Hepatocyte (in vitro differentiated cells): ENCODE measurements at places on chromosomes 2 and 18. TPM values are rescaled to one million over a fixed set of nuclear protein-coding genes. Genes with fewer than 3 reads are reported as not detected.

- H3K4me3 ChIP-seq, result no peak overlapping the region
- no peak for DNase-seq
- no peaks in the 10 kb centered on the region for H3K27me3 ChIP-seq
- H3K4me1 ChIP-seq, result no peaks in the 10 kb centered on the region
- no peak overlapping the region for H3K27ac ChIP-seq
These were observed 124.1 kb upstream of the FIGN start for GRCh38 chr2:163859951-163860350.

GRCh38 chr2:168136392-168136977, 110.9 kb downstream of the STK39 start:
- H3K27me3 ChIP-seq, result no peaks in the 10 kb centered on the region
- DNase-seq, result no peak
- no peaks in the 10 kb centered on the region for H3K36me3 ChIP-seq
- H3K4me3 ChIP-seq, result no peak overlapping the region

DNA sequence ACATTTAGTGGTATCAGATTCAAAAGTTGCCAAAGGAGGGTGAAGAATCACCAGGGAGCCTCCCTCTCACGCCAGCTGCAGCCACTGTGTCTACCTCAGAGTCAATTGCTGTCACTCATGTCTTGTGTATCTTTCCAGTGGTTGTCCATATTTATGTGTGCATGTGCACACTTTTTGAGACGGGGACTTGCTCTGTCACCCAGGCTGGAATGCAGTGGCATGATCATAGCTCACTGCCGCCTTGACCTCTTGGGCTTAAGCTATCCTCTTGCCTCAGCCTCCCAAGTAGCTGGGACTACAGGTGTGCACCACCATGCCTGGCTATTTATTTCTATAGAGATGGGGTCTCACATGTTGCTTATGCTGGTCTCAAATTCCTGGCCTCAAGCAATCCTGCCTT, 4.0 kb downstream of the MOCOS start:
- H3K4me1 ChIP-seq, result peaks cover 5% of the 10 kb centered on the region
- no peak for DNase-seq
- no peaks in the 10 kb centered on the region for H3K36me3 ChIP-seq
- no peaks in the 10 kb centered on the region for H3K27me3 ChIP-seq
- no peak overlapping the region for H3K27ac ChIP-seq

The KCNG3 gene
- 0.28 and 0.57 TPM in 2 replicates for total RNA-seq

DNA sequence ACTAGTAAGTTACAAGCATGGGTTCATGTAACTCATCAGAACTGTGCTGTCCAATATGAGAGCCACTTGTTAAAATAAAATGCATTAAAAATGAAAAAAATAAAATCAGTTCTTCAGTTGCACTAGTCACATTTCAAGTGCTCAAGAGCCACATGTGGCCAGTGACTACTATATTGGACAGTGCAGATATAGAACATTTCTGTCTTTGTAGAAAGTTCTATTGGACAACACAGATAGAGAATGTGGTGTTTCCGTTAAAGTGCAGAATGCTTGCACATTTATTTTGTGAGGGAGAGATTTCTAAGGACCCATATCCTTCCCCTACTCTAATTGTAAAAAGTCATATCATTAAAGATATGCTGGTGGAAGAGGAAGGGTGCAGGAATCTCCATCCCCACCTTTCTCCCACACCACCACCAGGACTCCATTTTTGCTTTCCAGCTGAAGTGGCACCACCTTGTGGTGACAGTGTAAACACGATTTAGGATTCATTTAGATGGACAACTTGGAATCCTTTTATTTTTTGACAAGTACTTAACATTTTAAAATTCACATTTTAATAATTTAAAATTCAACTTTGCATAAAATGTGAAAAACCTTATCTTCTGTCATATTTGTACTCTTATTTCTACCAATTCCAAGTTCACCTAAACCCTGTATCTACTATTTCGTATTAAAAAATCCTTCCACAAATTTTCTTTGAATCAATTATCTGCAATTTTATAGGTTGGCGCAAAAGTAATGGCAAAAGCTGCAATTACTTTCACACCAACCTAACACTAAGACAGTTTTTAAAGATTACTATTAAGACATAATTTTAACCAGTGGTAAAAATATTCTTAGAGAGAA, 9.4 kb upstream of the CD302 start:
- no peak overlapping the region for H3K27ac ChIP-seq
- no peaks in the 10 kb centered on the region for H3K27me3 ChIP-seq
- no peak overlapping the region for H3K4me3 ChIP-seq
- no peaks in the 10 kb centered on the region for H3K36me3 ChIP-seq
- DNase-seq, result peak; percentile 57

- peak overlapping the region; percentile 57 for H3K27ac ChIP-seq
- no peaks in the 10 kb centered on the region for H3K36me3 ChIP-seq
- H3K4me1 ChIP-seq, result peaks cover 6% of the 10 kb centered on the region
- peak; percentile 83 for DNase-seq
- H3K27me3 ChIP-seq, result no peaks in the 10 kb centered on the region
These were observed 41.5 kb upstream of the RPE start for GRCh38 chr2:209960676-209961630.
